ENCODE measurements at places on chromosomes 6 and 20.

GRCh38 chr6:168180548-168181011, 101.6 kb upstream of the FRMD1 start:
- DNase-seq: no peak

GRCh38 chr20:47464380-47465101, 37.1 kb upstream of the NCOA3 start:
- DNase-seq: no peak

DNA sequence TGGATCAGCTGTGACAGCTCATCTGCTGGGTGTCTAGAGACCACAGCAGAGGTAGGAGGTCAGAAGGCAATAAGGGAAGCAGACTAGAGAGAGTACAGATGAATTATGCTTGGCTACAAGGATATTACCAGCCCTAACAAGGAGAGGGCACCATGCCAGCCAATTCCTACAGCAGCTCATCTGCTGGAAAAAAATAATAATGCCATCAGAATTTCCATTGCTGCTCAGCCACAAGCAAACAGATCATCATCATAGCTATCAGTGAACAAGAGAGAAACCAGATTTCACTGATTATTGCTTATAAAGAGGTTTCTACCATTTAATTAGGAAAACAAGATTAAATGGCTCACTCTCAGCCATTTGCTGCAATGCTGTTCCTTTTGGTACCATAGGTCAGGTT, 66.5 kb downstream of the PSMG4 start:
- DNase-seq: no peak

- DNase-seq: no peak
These were observed 60.1 kb downstream of the MMS22L start for GRCh38 chr6:97222903-97223302.

- DNase-seq: no peak
These were observed 13.3 kb upstream of the KCNG1 start for GRCh38 chr20:51036226-51036625.

GRCh38 chr6:16514249-16514648, 247.0 kb downstream of the ATXN1 start:
- no peak for DNase-seq

- DNase-seq: no peak
These were observed 12.7 kb downstream of the STXBP5 start for GRCh38 chr6:147216915-147217314.

GRCh38 chr6:133240511-133241085, 559 bp upstream of the EYA4 start:
- no peak for DNase-seq

DNA sequence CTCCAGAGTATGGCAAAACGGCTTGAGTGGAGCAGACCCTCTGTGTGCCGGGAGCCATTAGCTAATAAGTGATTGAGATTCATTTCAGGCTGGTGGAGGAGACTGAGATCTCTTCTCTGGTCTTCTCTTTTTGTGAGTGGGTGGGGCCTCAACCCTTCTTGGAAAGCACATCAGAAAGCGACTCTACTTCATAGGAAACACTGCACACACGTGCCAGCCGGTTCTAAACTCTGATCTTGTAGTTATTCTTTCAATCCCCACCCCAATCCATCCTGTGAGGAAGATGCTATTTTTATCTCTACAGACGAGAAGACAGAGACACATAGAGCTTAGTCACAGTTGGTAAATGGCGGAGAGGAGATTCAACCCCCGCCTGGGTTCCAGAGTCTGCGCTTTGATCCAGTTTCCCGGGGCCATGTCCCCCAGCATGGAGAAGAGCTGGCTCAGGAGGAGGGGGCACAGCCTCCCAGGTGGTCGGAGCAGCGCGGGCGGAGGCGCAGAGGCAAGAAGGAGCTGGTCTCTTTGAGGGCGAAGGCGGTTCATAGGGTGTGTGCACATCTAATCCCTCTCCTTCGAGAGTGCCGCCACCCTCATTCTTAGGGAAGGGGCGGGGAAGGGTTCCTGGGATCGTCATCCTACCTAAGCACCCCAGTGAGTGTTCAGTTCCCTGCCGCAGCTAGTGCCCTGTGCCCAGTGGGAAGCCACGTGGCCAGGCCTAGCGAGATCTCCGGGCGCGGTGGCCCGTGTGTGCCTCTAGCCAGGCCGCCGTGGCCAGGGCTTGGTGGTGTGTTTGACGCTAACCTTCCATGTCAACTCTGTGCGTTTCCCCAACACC, 49.0 kb upstream of the TAGAP start:
- DNase-seq: no peak

DNA sequence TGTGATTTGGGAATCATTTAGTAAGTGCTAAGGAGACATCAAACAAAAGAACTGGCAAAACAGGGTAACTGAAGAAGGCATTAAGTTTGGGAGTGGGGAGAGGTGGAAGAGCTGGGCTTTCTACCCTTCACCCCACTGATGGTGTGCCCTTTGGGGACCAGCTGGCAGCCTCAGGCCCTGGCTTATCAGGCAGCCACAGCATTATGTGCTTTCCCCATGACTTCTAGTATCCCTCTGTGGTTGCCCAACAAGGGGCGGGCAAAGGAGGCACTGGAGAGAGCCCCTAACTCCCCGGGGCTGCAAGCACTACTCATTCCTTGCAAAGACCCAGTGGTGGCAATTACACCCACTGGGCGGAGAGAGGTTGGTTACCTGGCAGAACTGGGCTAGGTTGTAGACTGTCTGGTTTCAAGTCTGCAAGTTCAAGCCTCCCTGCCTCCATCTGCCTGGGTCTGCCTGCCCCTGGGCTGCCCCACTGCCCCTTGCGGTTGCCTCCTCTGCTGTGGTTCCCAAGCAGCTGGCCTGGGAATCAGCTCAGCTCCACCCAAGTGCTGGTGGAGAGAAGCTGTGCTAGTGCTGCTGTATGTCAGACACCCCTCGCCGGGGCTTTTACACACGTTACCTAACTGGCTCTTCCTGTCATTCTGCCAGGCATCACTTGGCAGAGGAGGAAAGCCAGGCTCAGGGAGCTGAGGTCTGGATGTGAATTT, 29.9 kb downstream of the KCNK5 start:
- DNase-seq: no peak

DNA sequence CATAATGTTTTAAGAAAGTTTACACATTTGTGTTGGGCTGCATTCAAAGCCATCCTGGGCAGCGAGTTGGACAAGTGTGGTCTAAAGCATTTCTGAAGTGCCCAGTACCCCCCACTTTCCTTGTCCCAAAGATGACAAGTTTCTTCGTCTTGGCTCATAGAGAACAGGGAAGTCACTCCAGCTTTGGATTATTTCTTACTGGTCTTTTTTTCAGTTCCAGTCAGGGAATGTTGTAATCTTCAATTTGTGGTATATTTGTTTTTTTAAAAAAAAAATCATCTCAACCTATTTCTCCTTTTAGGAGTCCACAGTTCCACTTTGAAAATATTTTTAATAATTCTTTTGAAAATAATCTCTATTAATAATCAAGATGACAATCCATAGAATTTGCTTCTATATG, 34.0 kb downstream of the SLX4IP start:
- no peak for DNase-seq

DNA sequence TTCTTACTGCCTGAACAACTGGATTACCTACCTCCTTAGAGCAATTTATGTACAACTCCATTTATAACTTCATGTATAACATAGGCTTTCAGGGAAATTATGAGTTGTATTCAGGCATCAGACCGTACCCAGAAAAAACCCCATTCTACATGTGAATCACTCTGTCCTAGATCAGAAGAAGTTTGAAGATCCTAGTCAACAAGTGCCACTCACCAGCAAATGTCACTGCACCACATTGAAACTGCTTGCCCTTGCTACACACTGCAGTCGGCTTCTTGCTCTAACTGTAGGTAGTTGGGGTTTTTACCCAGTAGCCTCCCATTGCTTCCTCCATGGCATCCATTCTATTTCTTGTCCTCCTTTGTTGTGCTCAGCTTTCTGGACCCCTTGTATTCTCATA, 132.4 kb downstream of the DNAH8 start:
- DNase-seq: no peak

Data from CD4-positive, alpha-beta memory T cell (primary cell).